ENCODE measurements at places on chromosomes 16 and 17.

- DNase-seq, result no peak
These were observed 119.8 kb downstream of the CNTNAP4 start for GRCh38 chr16:76396977-76397376.

- DNase-seq, result no peak
These were observed 181.1 kb downstream of the CCDC182 start for GRCh38 chr17:57563958-57564357.

GRCh38 chr17:80220054-80220735, at the start of the genes SGSH and SLC26A11:
SGSH (minus strand) TSS chr17:80220333; CDS start chr17:80220313, 20 bp downstream.
SLC26A11 (plus strand) TSS chr17:80220427; CDS start chr17:80221561, 1,134 bp downstream.
- DNase-seq, result peak; percentile 73

DNA sequence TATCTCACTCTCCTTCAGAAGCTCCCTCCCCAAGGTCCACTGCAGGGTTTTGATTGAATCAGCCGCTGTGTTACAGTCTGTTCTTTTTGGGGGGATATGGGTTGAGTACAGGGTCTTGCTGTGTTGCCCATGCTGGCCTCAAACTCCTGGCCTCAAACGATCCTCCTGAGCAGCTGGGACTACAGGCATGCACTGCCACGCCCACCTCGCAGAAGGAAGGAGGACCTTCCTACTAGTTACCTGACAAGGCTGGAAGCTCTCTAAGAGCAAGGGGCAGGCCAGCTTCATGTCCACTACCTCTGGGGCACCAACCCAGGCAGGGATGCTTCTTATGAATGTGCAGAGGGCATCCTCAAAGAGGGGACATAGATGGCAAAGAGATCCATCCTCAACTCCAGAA, 1.9 kb upstream of the MMP28 start:
- no peak for DNase-seq

GRCh38 chr16:14029658-14030057, 41.5 kb upstream of the MRTFB start:
- DNase-seq, result no peak

DNA sequence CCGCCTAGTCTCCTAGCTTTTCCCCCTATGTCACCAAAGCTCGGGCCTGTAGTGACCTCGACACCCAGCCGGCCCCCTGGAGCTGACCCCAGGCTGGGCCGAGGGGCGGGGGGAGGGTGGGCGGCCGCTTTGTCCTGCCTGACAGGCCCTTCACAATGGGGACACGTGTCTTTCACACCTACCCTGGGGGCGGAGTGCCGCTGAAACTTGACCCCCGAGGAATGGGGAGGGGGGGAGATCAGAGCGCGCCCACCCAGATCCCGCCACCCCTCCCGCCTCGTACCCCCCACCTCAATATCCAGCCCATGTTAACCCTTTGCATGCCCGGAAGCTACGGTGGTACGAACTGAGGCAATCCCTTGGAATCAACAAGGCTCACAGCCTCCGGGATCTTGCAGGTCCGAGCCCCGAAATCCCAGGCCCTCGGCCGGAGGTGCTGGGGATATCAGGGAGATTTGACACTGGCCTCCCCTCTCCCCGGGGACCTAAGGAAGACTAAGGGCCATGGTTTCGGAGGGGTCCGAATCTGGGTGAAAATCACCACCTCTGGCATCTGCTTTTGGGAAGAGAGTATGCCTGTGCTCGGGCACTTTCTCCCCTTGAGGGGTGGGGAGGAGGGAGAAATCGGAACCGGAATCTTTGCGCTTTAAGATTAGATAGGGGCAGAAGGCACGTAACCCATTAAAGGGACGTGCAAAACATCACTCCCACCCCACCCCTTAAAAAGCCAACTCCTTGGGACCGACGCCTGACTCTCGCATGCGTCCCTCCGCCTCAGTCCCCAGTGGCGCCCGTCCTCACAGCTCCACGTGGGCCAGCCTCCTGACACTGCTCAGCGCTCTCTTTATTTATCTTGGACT, 2.6 kb downstream of the NOG start:
- no peak for DNase-seq

- no peak for DNase-seq
These were observed 27.0 kb downstream of the CDIP1 start for GRCh38 chr16:4511441-4512082.

- DNase-seq, result no peak
These were observed 25.9 kb downstream of the HOXB1 start for GRCh38 chr17:48504953-48505352.

- no peak for DNase-seq
These were observed 13.4 kb downstream of the USP43 start for GRCh38 chr17:9658593-9659211.

- DNase-seq, result no peak
These were observed 17.6 kb downstream of the ZSWIM7 start for GRCh38 chr17:15981646-15982580.

DNA sequence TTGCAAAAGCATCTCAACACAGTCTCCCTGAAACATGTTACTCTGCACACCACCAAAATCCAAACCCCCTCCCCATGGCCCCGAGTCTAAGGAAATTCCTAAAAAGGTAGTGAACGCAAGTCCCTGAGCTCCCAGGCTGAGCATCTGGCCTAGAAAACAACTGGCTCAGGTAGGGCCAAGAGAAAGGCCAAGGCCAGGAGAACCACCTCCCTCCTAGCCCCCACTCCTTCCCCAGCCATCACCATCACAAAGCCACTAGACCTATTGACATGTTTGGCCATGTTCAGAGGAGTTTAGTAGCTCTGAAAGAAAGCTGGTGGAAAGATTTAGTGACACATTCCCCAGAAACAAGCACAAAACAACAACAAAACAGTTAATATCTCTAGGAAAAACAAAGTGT, 220.0 kb upstream of the PSMD7 start:
- no peak for DNase-seq

- no peak for DNase-seq
These were observed 146.0 kb upstream of the RCVRN start for GRCh38 chr17:10051112-10051511.

DNA sequence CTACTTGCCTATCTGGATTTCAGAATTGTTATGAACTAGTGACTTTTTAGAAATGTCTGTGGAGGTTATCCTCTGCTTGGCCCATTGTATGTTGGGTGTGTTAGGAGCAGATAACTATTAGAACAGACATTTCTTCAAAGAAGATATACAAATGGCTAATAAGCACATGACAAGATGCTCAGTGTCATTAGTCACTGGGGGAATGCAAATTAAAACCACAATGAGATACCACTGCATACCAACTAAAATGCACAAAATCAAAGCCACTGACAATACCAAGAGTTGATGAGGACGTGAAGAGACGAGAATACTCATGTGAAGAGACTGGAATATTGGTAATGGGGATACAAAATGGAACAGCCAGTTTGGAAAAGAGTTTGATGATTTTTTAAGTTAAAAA, 39.2 kb downstream of the CEP112 start:
- no peak for DNase-seq

GRCh38 chr16:61415126-61415525, 621.1 kb downstream of the CDH8 start:
- DNase-seq, result no peak

- no peak for DNase-seq
These were observed 1.4 kb downstream of the LDHD start for GRCh38 chr16:75114946-75115825.

DNA sequence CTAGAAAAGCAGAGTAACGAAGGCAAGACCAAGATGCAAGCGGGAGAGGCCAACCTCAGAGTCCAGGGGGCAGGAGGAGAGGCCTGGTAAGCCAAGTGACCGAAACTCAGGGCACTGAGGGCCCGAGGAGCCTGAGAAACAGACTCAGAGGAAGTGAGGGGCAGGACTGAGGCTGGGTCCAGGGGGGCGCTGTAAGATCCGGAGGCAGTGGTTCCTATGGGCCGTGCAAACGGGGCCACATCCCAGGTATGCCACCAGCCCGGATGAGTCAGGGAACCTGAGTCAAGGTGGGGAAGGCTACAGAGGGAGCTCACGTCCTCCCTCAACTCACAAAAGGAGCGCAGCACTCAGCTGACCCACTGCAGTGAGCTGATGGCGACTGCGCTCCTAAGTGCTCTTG, 8.3 kb downstream of the ZDHHC7 start:
- no peak for DNase-seq

DNA sequence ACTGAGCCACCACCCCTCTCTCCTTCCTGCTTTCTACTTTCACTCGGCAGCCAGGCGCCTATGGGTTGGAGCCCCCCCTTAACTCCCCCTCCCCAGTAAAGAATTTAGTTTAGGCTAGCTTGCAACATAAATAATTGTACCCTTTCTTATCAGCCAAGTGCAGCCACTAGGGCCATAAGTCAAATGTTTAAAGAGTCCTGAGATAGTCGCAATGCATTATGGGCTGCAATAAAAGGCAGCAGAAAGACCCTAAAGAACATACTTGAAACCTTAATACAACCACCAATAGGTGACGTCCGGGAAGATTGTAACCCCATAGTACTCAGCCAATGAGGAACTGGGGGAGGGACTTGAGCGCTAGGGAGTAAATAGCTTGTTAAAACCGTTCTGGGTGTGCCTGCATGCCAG, 40.5 kb downstream of the C16orf82 start:
- no peak for DNase-seq

- DNase-seq, result no peak
These were observed 190.2 kb upstream of the GSE1 start for GRCh38 chr16:85422632-85423550.

DNA sequence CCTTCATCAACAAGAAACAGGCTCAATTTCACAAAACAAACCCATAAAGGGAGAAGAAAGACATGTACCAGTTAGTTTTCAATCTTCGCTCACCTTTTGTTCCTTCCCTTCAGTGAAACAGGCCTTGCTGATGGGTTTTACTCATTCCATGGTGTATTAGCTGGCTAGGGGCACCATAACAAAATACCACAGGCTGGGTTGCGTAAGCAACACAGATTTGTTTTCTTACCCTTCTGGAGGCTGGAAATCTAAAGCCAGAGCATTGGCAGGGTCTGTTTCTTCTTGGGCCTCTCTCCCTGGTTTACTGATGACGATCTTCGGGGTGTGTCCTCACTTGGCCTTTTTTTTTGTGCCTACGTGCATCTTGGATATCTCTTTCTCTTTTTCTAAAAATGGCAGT, 383.4 kb upstream of the RBFOX1 start:
- no peak for DNase-seq

DNA sequence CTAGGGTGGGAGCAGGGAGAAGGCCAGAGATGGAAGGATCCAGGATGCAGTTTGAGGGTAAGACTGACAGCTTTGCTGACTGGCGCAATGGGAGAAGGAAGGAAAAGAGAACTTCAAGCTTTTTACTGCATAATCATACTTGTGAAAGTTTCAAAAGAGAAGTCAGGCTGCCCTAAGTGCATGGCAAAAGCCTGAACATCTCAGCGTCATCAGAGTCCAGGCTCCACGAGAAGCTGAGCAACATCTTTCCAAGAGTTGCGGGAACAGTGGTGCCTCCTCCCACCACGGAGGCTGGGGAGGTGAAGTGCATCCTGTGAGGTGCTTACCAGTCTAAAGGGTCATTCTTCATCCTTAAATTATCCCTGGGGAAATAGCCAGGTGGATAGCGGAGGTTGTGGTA, 26.9 kb upstream of the SLC38A8 start:
- no peak for DNase-seq

DNA sequence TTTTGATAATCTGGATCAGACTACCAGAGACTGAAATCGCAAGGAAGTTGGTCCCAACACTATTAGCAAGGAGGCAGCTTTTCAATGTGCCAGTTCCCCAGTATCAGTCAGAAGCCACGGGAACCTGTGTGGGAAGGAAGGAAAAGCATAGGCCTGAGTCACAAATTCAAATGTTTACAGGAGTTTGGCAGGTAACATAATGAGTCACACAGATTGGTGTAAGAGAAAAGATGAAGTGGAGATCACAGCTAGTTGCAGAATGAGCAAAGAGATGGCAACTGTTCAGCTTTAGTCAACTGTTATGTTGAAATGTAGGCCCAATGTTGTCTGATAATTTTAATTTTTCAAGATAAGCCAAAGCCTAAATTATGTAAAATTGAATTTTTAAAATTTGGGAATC, 28.1 kb upstream of the ITGA2B start:
- DNase-seq, result peak; percentile 75

- DNase-seq, result no peak
These were observed 21.5 kb upstream of the ABCA5 start for GRCh38 chr17:69348429-69348828.

GRCh38 chr17:41733348-41734138, 900 bp downstream of the HAP1 start:
- DNase-seq, result no peak

DNA sequence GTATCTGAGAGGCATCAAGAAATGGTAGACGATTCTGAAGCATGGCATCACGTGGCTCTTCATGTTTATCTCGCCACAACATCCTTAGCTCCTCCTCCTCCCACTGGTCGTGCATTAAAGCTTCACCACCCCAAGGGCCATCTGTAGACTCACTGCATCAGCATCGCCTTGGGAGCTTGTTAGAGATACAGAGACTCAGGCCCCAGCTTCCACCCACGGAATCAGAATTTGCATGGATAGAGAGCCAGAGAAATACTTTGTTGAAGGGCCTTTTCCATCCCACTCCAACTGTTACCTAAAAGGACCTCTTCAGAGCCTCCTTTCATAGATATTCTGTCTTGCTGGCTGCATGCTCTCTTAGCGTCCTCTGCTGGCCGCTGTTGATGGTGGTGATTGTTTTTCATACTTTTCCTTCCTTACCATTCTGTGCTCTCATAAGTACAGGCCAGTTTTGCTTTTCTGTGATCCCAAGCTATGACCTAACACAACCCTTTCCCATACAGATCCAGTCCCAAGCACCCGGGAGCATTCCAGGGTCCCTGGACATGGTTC, 1049.4 kb upstream of the EEF2KMT start:
- no peak for DNase-seq

DNA sequence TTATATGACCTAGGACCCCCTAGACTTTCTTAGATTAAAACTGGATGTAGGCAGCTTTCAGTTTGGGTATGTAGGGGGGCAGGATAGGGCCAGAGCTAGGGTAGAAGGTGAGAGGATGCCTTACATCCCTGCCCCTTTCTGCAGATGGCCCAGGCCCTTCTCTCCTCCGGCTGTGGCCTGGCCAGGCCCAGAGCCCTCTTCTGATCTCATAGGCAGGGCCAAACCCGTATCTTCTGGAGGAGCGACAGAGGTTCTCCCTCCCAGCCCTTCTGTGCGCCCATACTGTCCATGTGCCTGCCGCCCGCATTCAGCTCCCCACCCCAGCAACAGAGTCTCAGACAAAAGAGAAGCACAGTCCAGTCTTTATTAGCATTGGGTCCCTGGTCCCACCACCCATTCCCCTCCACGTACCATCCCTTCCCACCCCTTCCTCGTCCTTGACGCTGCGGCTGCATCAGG, 2.0 kb upstream of the TSPOAP1 start:
- DNase-seq, result peak; percentile 80

DNA sequence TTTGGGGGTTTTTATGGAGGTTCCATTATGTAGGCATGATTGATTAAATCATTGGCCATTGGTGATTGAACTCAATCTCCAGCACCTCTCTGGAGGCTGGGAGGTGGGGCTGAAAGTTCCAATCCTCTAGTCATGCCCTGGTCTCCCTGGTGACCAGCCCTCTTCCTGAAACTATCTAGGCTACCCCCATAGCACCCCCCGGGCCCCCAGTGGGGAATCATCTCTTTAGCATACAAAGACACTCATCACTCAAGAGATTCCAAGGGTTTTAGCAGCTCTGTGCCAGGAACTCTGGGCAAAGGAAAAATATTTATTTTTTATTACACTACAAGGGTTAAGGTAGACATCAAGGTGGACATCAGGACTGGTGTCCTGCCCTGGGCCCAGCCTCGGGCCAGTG, 10.6 kb downstream of the SLC46A1 start:
- DNase-seq, result no peak

GRCh38 chr17:42507671-42508070, 28.4 kb upstream of the NAGLU start:
- DNase-seq, result no peak

GRCh38 chr16:72291121-72291520, 119.2 kb upstream of the PMFBP1 start:
- DNase-seq, result no peak
